Neural crest cell (in vitro differentiated cells): ENCODE measurements at places on chromosomes 4 and X. TPM values are rescaled to one million over a fixed set of nuclear protein-coding genes. Genes with fewer than 3 reads are reported as not detected.

DNA sequence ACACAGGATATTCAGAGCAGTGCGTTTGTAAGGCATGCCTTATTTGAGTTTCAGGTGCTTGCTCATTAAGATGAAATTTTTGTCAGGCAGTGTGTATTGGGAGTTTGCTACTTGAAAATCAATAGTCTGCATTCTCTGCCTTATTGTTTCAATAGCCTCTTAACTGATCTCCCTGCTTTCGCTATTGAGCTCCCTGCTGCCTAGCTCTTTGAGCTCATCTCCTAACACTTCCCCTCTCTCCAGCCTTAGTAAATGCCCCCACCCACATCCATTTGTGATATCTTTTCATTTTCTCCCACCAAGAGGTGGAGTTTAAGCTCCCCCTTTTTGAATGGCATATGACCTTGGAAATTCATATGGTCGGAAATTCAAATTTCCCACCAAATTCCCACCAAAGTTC is 256.6 kb downstream of the IL1RAPL1 start:
- DNase-seq, result no peak

DNA sequence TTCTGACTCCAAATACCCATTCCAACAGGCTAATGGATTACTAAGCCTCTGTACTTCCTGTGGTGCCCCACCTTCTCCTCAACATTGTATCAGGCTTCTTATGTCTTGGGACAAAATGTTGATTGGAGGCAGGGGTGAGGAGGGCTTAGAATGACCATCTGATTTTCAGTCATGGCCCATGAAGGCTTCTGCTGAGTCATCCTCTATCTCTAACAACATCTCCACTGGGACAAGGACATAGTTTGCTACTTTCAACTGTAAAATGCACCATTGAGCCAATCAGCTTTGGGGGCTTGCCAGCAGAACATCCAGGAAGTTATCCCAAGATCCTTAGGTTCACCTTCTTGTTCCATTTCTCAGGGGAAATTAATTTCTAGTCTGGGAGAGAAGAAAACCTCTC is 29.5 kb downstream of the MAGEB17 start:
- no peak for DNase-seq

DNA sequence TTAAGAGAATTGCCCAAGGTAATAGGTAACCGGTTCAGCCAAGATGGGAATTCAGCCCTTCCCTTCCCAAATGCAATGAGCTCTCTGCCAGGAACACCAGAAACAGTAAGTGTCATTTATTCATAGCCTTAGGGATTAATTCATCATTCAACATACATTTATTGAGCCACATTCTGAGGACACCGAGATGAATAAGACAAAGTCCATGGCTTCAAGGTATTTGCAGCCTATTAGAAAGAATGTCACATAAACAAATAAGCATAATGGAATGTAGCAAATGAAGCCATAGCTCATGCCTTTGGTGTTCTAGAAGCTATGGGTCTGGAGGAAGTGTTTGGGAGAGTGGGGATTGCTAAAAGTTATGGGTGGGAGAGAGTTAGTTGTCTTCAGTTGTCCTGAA is 6.3 kb upstream of the TAB3 start:
- DNase-seq, result no peak

DNA sequence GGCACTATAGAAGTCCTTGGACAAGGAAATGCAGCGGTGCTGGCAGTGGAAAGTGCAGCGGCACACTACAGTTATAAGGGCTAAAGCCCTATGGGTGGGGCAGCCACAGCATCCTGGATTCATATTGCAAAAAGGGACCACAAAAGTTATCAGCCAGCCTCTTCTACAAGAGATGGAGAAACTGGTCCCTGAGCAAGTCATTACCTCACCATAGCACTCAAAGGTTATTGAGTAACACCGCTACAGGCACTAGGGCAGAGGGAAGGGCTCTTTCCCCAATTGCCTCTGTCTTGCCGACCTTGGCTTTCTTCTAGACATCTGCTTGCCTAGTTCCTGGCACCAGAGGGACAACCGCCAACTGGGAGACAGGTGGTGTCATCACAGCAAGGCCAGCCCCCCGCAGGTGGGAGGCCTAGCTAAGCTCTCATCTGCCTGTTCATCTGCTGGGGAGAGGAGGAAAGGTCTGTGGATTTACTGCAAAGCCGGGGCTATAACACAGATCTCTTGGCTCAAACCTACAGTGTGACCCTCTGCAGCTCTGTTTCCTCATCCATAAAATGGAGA is 600.0 kb downstream of the BCOR start:
- DNase-seq, result no peak

MAGIX gene
- total RNA-seq, result 1.4 and 1.6 TPM in 2 replicates

GRCh38 chrX:133637765-133638164 is 222.5 kb upstream of the GPC4 start:
- DNase-seq, result no peak

TASL gene
- not detected in 2 replicates for total RNA-seq

CXCL11 gene
- total RNA-seq, result not detected in 2 replicates

AKAP4 gene
- not detected in 2 replicates for total RNA-seq

RENBP gene
- total RNA-seq, result 11.4 and 11.8 TPM in 2 replicates

GRCh38 chr4:10015140-10015753 is 6.0 kb downstream of the SLC2A9 start:
- peak; percentile 36 for DNase-seq

GRCh38 chr4:168522829-168523489 is 26.1 kb downstream of the PALLD start:
- no peak for DNase-seq

- DNase-seq, result no peak
Observed at GRCh38 chr4:13830449-13830848, 202.9 kb upstream of the BOD1L1 start.

- DNase-seq, result no peak
Observed at GRCh38 chr4:186307916-186308315, 41.9 kb downstream of the F11 start.

GRCh38 chrX:46627711-46628419 is 54.3 kb downstream of the CHST7 start:
- DNase-seq, result no peak

- DNase-seq, result no peak
Observed at GRCh38 chr4:129377131-129377845, 281.3 kb downstream of the C4orf33 start.

DNA sequence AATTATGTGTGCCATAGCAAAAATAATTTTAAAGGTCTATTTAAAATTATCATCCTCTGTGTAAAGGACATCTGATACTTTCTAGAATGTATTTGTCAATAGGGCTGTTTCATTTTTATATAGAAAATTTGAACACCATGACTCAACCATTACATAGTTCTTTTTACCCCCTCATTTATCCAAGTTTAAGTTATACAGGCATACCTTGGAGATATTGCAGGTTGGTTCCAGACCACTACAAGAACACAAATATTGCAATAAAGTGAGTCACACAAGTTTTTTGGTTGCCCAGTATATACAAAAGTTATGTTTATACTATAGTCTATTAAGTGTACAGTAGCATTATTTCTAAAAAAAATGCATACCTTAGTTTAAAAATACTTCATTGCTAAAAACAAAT is 130.4 kb downstream of the MSL3 start:
- DNase-seq, result no peak

GRCh38 chr4:119314356-119314755 is 7.6 kb downstream of the FABP2 start:
- DNase-seq, result no peak

- DNase-seq, result no peak
Observed at GRCh38 chr4:163137581-163137980, 29.1 kb downstream of the NAF1 start.

GRCh38 chr4:26685250-26685649 is 101.4 kb downstream of the TBC1D19 start:
- DNase-seq, result no peak

CFAP99 gene
- total RNA-seq, result not detected in 2 replicates

DNA sequence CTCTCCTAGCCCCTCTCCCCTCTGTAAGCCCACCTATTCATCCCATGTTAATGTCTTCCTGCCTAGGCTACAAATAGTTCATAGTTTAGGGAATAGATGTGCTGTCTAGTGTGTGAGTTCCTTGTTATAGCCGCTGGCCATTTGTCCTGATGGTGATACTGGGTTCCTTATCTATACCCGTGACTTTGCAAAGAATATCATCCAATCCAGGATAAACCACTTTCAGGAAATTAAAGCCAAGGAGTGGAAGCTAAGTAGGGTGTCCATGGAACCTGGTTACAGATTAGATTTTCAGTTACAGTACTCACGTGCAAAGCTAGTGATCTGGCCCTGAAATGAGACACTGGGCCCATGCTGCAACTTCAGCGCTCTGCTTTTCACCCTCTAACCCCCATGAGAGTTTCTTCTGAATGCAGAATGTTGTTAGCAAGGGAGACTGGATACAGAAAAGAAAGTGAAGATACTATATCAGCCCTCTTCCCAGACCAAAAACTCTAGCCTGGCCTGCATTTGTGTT is 111.4 kb downstream of the TMEM164 start:
- no peak for DNase-seq

- DNase-seq, result no peak
Observed at GRCh38 chr4:104989371-104989770, 157.3 kb upstream of the TET2 start.

GRCh38 chrX:39205467-39205866 is 404.2 kb downstream of the MID1IP1 start:
- DNase-seq, result no peak

DNA sequence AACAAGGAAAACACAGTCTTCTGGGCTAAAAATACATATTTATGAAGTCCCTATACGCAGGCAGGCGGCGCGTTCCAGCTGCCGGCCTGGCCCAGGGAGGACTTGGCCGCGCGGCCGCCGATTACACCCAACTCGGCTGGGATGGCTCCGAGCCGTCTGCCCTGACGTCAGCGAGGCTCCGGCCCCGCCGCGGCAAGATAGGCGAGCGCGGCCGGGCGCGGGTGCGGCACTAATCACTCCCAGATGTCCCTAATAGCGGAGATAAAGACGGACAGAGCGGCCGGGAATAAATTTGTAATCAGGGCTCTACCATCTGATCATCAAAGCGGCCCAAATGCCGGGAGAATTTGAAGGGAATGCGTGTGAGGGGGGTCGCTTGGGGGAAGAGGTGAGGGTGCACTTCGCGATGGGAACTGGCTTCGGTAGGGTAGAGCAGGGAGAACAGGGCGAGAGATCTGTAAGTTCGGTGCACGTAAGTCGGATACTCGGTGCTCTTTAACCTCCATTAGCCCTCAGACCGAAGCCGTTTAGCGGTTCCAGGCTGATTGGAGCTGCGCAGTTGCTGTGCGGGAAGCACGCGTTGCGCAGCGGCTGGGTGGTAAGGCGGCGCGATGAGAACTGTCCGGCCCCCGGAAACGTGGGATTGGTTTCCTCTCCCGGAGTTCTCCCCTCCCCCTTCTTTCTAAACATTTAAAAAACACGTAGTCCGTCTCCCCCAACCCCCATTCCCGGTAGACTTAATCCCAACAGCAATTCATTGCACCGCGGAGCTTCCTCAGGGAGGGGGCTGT is 7.7 kb downstream of the HAND2 start:
- DNase-seq, result no peak

DNA sequence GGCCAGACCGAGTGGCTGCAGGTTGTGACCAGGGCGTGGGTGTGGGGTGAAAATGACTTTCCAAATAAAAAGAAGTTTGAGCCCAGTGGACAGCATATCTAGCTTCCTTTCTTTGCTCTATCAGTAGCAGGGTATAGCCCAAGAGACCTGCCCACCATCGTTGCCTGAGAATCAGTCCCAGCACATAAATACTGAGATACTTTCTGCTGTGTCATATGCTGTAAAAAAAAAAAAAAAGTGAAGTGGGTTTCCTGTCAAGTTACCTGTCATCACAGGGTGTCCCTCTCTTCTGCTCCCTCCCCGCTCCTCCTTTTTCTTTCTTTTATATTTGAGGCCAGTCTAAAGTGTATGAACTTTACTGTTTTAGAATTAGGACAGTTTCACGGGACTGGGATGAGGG is 330.3 kb upstream of the BOD1L1 start:
- DNase-seq, result no peak

DNA sequence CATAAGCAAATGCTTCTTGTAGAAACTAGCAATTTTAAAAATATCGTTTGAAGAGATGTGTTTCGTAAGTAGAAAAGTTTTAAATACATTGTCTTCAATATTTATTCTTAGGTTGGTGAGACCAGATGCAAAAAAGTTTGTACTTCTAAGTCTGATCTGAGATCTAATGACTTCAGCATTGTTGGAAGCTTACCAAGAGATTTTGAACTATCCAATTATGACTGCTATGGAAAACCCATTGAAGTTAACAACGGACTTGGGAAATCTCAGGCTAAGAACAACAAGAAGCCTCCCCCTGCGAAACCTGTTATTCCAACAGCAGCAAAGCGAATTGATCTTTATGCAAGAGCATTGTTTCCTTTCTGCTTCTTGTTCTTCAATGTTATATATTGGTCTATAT is 50.2 kb upstream of the GRIA2 start:
- no peak for DNase-seq

NAP1L3 gene
- 34.5 and 34.6 TPM in 2 replicates for total RNA-seq
